Stimulated activated CD8-positive, alpha-beta memory T cell treated with anti-CD3 and anti-CD28 coated beads, Interleukin-7, amount 100 ng/mL, for 1 hour (primary cell): ENCODE measurements at places on chromosomes 16 and 17.
A peak's percentile ranks its signal among the peaks of the same experiment; 100 is the strongest.

DNA sequence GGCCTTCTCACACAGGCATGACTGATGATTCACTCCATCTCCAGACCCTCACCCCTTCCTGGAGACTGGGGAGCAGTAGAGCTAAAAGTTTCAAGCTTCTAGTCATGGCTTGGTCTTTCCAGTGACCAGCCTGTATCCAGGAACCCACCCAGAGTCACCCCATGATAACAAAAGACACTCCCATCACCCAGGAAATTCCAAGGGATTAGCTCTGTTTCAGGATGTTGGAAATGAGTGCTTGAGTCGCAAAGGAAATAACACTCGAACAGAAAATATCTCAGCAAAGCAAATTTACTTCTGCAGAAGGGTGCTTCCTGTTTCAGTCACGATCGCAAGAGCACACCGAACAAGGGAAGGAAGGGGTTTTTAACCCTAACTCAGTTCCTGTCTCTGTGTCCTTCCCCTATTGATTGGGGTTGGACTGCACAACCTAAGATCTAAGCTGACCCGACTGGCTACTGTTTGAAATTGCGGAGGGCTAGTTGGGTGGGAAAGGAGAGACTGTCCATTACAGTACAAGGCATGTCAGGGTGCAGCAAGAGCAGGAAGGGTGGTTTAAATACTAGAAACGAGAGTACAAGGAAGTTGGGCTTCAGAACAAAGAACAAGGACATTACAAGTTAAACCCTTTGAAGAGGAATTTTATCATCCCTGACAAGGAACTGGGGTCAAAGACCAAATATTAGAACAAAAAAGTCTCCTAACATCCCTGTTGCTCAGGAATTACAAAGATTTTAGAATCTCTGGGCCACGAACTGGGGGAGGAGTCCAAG is 224.4 kb upstream of the CACNG5 start:
- DNase-seq = no peak

GRCh38 chr17:31487648-31488263 is 96.3 kb downstream of the RAB11FIP4 start:
- DNase-seq = peak; percentile 91

DNA sequence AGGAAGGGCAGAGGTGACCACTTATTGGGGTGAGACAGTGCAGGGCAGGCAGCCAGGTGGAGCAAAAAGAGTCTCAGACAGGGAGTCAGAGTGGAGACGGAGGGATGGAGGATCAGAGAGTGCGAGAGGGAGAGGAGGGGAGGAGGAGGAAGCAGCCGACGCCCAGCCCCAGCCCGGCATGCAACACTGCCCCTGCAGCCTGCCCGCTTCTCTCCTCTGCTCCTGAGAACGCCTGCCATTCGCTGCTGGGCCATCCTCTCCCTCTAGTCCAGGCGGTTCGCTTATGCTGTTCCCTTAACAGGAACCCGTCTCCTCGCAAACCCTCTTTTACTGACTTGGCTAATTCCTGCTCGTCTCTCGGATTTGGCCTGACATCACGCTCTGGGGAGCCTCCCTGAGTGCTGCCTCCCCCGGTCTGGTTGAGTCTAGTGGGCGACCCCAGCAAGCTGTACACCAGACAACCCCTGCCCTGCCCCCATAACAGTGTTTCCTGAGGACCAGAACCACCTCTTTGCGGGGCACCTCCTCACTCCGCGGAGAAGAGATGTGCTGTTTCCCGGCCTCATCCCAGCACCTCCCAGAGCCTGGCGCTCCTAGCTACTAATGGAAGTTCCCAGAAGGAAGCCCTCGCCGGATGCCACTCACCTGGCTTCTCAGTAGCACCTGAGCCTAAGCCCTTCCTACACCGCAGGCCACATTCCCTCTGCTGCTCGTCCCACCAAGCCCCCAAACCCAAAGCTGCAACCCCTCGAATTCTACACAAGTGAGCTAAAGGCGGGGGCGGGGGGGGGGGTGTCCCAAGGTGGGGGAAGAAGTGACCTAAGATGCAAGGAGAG is 61.2 kb upstream of the CCL1 start:
- DNase-seq = no peak

GRCh38 chr16:22285080-22285479 is 12.1 kb upstream of the POLR3E start:
- DNase-seq = no peak

DNA sequence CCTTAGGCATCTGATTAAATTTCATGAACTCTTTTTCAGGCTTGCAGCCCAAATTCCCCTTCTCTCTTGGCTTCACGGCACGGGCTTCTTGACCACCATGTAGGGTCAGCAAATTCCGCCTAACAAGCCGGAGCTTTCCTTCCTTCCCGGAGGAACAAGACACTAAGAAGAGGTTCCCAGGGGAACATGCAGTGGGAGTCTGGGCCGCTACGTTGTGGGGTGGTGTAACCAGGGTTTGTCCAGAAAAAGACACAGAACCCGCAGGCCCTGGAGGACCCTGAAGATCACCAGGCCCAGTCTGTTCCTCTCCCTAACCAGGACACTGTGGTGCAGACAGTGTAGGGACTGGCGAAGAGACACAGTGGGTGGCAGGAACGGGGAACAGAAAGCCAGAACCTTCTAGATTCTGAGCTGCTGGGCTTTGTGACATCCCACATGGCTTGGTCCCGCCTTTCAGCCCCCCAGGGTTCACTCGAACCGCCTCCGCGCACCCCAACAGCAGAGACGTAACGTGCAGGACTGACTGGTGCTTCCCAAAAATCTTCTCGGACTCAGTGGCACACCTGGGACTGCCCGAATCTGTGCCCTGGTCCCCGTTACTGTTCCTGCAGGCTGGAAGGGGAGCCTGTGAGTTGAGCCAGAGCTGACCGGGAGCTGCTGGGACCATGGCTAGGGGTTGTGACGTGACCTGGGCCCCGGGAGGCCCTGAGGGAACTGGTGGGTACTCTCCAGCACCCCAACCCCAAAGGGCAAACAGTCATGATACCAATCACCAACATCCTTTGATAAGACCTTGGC is 55.2 kb downstream of the TBC1D16 start:
- no peak for DNase-seq
